ENCODE measurements at places on chromosomes 4 and X. TPM values are rescaled to one million over a fixed set of nuclear protein-coding genes. Genes with fewer than 3 reads are reported as not detected.
A peak's percentile ranks its signal among the peaks of the same experiment; 100 is the strongest.

NEUROG2 gene
- not detected for total RNA-seq

IL2 gene
- total RNA-seq = not detected

HPSE gene
- total RNA-seq = 1.3 TPM

TMEM184C gene
- 20.3 TPM for total RNA-seq

LONRF3 gene
- not detected for total RNA-seq

- peak; percentile 33 for DNase-seq
Observed at GRCh38 chr4:128287141-128287870, at the start of gene PGRMC2. Gene PGRMC2, minus strand, starts transcription at chr4:128287813. Its CDS starts 23 bp downstream, at chr4:128287790.

DNA sequence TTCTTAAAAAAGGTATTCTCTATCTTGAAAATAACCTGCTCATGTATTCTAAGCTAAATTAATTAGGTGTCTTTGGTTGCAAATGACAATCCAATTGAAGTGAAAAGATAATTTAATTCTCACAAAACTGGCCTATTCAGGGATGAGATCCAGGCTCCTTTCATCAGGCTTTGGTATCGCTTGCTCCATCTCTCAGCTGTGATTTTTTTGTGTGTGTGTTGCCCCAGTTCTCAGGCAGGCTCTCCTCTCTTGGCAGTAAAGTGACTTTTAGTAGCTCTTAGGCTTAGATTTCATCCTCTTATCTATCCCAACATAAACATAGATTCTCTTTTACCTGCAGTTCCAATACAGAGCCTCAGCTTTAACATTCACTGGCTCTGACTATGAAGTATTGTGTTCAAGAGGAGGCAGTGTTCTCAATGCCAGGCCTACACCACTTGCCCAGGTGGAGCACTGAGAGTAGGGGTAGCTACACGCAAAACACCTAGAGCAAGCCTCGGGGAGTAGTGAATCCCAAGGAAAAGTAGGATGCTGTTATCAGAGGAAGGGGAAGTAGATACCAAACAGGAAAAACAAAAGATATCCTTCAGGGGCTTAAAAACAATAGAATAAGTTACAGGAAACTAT, 392.4 kb upstream of the ATOH1 start:
- no peak for DNase-seq

DNA sequence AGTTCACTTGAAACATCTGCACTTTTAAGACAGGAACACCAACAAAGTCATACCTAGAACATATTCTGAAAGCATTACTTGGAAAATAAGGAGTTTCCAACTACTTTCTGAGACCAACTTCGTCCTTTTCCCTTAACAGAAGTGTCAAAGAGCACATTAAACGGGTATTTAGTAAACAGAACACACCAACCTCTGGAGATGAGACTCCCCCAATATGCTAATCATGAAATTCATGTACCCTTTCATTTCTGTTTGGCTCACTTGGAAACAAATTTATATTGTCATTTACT, 69.2 kb downstream of the NOCT start:
- no peak for DNase-seq
